ENCODE measurements at places on chromosomes 3 and 15.

DNA sequence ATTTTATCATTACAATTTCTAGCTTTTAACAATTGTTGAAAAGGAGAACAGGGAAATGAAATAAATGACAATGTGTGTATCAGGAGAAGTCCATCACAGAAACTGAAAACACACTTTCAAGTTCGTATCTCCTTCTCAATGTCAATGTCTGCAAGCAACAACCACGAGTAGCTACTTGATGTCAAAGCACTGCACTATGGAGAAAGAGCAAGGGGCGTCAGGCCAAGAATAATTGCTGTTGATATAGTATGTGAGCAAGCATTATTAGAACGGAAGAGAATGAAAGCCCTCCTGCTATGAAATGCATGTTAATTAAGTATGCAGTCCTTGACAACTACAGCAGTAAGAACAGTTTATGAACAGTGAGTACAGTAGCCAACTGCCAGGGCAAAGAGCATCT, 1250.1 kb downstream of the ZPLD1 start:
- no peak for DNase-seq

DNA sequence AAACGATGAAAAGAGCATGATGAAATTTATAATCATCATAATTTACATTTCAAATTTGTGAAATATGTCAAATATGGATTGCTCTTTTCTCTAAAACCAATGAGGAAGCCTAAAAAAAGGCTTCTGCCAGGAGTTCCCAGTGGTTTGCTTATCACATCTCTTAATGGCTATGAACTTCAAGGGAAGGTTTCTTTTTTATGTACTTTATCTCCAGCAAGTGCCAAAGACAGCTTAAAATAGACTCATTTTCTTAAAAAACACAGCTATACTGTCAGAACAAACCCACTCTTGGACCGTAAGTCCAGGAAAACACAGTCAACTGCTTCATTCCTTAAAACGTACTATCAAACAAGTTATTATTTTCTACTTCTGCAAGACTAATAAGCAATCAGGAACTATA, 80.2 kb downstream of the DLG1 start:
- no peak for DNase-seq

- DNase-seq: no peak
Observed at GRCh38 chr15:100114571-100114970, 227.2 kb downstream of the ADAMTS17 start.

GRCh38 chr15:49621887-49622286, 1.0 kb downstream of the DTWD1 start:
- DNase-seq: no peak

DNA sequence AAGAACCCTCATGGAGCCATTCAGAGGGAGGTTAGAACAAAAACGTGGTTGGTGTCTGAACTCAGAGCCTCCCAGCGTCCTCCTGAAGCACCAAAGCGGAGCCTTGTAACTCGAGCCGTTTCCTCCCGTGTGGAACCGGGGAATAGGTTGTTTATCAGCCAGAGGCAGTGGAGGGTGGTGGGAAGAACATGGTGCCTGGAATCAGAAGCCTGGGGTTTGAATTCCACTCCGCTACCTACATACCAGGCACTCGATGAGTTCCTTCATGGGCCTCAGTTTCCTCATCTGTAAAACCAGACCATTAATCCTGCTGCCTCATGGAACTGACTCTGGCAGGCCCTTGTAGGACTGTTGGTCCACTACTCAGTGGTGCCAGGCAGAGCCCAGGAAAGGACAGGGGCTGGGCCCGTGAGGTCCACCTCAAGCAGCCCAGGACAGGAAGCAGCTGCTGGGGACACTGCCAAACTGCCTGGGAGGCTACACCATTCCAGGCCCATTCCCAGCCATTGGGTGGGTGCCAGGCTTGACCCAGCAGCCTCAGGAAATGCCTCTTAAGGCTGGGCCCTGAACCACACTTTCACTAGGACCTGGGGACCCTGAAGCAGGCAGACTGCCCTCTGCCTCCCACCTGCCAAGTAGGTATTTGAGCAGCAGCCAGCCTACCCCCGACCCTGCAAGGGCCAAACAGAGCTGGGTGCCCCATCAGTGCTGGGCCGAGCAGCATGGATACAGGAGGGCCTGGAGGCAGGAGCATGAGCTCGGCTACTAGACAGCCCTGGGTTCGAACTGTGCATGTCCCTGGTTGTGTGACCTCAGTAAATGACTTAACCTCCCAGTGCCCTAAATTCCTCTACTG, 33.4 kb downstream of the PRKCD start:
- no peak for DNase-seq

DNA sequence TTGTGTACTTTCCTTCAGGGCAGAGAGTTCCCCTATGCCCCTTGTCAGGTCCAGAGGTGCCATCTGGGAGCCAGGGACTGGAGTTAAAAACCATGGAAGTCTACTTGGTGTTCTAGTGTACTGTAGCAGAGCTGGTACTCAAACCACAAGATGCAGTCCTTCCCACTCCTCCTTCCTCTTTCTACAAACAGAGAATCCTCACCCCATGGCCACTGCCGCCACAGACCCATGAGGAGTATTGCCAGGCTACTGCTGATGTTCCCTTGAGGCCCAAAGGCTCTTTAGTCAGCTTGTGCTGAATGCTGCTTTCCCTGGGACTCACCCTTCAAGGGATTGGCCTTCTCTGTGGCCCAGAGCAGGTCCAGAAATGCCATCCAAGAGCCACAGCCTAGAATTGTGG, 229.2 kb upstream of the ZPLD1 start:
- DNase-seq: no peak

DNA sequence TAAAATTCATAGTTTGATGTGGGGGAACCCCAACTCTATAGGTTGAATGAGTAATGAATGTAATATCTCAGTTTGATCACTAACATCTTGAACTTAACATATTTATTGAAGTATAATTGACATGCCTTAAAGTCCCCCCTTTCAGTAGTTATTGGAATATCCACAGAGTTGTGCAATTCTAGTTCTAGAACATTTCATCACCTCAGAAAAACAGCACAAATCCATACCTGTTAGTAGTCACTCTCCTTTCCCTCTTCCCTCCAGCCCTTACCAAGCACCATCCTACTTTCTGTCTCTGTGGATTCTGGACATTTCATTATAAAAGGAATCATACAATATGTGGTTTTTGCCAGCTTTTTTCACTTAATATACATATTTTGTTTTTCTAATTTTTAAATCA, 8.7 kb upstream of the NIT2 start:
- DNase-seq: no peak

- no peak for DNase-seq
Observed at GRCh38 chr15:99857836-99858235, 124.6 kb upstream of the LYSMD4 start.

GRCh38 chr15:42042602-42043400, 22.0 kb upstream of the PLA2G4E start:
- no peak for DNase-seq

- DNase-seq: no peak
Observed at GRCh38 chr3:95438274-95438673, 1375.4 kb downstream of the NSUN3 start.

- no peak for DNase-seq
Observed at GRCh38 chr15:70866982-70867641, 13.2 kb upstream of the LARP6 start.

DNA sequence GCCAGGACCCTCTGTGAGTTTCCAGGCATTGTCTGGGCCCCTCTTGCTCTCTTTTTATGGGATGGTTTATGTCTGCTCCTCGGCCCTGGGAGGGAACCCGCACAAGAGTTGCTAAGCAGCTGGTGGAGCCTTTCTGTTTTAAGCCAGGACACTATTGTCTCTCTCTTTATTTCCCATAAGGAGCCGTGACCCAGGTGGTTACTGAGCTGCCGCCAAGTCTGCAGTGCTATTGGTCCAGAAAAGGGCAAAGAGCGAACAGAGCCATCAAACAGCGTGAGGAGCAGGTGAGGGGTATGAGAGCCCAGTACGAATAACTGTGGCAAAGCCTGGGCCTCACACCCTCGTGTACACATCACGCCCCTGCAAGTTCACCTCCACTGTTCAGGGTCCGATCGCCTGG, 280.2 kb downstream of the SHQ1 start:
- DNase-seq: no peak

DNA sequence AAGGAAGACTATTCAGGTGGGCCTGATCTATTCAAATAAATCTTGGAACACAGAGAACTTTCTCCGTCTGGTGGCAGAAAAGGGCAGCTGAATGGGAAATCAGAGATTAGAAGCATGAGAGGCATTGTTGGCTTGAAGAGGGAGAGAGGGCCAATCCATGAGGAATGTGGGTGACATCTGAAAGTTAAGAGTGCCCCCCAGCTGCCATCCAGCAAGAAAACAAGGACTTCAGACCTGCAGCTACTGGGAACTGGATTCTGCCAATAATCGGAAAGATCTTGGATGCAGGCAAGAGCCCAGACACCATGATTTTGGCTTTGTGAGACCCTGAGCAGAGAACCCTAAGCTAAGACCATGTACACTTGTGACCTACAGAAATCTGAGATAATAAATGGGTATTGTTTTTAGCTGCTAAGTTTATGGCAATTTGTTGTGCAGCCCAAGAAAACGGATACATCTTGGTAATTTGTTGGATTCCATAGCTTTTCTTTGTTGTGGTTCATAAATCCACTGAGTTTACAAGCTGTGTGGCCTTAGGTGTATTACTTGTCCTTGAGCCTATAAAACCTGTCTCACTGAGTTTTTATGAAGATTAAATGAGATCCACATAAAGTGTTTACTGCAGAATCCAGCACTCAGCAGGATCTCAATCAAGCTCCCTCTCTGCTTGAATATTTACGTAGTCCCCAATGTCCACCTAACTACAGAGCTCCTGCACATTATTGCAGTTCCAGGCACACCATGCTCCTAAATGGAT, 82.1 kb upstream of the PRTG start:
- no peak for DNase-seq

DNA sequence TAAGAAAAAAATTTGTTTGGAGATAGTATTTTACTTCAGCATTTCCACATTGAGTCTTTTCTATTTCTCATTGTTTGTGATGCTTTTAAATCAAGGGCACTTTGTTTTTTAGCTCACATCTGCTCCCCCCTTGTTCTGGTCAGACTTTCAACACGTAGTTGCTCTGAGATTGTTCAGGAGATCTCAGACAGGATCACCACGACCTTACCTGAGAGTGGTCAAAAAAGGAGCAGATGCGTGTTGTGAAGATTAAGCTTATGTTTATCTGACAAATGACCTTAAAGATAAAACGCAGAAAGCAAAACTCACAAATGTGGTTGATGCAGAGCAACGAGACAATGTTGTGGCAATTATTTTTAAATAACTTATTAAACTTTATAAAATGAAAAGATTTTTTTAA, 298.3 kb downstream of the ROBO2 start:
- DNase-seq: no peak

- no peak for DNase-seq
Observed at GRCh38 chr3:190424108-190424477, 25.6 kb downstream of the TMEM207 start.

DNA sequence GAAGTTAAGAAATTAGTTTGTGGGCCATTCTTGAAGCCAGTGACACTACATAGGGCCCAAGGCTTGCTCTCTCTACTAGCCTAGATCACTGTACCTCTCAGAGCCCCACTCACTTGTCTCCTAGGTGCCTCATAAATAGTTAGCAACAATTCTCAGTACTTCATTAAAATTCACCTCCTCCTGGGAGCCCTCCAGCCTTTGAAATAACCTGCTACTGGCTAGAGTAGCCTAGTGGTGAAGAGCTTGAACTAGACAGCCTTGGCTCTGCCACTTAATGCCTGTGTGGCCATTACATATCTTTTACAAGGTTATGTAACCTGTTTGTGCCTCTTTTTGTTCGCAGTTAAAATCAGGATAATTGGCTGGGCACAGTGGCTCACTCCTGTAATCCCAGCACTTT, 89.3 kb downstream of the UBE2E2 start:
- DNase-seq: no peak
